ENCODE measurements at places on chromosomes 11 and 22.

GRCh38 chr22:17493419-17493981 lies 69.8 kb upstream of the SLC25A18 start:
- no peak for DNase-seq

DNA sequence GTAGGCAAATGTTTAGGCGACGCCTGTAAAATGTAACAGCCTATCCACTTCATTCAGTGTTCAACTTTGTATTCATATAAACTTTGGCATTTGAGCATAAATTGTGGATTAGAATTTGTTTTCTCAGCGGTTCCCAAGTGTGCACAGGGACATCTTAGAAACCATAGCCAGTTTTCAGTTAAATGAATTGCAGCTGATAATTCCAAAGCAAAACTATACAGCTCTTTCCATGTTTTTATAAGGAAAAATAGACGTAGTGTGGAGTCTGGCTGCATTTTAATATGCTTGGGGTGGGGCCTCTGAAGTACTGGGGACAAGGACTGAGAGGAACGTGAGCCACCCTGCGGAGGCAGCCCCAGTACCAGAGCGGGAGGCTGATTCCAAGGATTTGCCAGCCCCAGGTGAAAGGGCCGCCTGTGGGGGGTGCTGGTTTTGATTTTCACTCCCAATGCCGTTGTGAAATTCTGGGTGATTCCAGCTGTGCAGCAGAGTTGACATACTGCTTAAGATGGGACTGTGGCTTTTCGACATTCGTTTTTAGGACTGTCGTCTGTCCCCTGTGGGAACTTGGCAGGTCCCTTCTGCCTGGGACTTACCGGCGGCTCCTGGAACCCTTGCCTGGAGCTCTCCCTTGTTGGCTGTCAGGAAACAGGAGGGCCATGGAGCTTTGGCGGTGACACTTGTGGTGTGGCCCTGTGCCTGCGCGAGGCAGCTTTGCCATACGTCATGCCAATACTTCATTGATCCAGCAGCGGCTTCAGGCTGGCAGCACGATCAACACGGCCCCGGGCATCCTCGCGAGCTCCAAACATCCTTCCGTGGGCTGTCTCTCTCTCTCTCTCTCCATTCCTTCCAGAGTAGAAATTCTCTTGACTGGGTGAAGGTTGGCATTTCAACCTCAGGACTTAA lies 370.9 kb downstream of the TBC1D22A start:
- no peak for DNase-seq

- no peak for DNase-seq
Observed at GRCh38 chr11:130651066-130651855, 202.8 kb downstream of the ADAMTS15 start.

DNA sequence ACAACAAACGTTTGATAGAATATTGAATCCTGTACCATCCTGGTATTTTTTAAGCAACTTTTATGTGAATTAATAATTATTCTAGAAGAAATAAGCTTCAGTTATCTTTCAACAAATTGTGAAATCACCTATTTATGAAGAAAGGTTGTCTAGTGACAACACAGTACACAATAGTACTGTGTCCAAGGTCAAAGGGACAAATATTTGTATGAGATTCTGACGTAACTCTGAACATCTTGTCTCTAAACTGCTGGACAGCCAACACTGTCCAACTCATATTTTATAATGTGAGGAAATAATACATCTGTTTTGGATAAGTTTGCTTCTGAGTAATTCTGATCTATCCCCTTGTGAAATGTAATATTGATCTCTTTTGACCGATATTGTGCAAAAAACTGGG lies 18.9 kb downstream of the CASP5 start:
- DNase-seq = no peak

DNA sequence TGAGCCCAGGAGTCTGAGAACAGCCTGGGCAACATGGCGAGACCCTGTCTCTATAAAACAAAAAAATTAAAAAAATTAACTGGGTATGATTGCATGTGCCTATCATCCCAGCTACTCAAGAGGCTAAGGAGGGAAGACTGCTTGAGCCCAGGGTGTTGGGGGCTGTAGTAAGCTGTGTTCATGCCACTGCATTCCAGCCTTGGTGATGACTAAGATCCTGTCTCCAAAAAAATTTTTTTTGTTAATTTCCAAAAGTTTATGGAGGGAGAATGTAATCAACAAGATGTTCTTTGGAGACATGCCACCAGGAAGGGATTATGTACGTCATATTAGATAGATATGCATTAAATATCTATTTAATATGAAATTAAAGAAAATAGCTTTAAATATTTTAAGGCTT lies 267.5 kb downstream of the SBF2 start:
- no peak for DNase-seq

- no peak for DNase-seq
Observed at GRCh38 chr22:38186429-38186828, 4.8 kb upstream of the PLA2G6 start.

GRCh38 chr11:85813721-85814120 lies 2.8 kb upstream of the SYTL2 start:
- DNase-seq = no peak

DNA sequence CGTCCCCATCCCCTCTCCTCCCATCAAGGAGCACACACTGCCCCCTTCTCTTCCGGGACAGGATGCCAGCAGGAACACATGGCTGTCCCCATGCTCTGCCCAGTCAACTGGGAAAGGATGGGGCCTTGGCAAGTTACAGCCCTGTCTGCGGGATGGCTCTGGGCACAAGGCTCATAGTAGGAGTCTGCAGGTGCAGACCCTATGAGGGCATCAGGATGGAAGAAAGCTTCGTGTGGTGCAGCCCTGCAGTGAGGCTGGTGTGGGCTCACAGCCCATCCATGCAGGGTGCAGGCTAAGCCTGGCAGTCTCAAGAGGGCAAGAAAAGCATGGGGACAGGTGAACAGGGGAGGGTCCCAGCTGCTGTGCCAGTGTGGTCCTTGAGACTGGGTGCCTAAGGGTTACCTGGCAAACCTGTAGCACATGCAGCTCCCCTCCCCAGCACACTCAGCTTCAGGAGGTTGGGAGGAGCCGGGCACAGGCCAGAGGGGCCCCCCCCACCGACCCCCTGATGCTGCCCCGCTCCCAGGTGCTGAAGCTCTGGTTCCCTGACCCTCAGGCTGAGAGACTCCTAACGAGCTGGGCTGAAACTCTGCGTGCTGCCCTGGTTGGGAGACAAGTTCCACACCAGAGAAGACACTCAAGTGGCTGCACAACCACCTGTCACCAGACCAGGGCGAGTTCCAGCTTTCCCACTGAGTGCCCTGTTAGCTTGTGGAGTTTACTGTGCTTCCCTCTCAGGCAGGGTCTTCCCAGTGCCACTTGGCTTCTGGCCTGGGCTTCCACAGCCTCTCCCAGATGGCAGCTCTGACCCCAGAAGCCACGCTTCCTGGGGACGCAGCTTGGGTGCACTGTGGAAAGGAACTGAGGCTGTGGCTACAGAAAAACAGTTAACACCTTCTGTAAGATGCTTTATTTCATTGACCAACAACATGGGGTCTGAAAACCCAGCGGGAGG lies 3.3 kb upstream of the SCARF2 start:
- DNase-seq = no peak

- DNase-seq = no peak
Observed at GRCh38 chr22:35712672-35713071, 5.0 kb upstream of the APOL5 start.

- DNase-seq = no peak
Observed at GRCh38 chr11:106161775-106162634, 84.5 kb downstream of the AASDHPPT start.

DNA sequence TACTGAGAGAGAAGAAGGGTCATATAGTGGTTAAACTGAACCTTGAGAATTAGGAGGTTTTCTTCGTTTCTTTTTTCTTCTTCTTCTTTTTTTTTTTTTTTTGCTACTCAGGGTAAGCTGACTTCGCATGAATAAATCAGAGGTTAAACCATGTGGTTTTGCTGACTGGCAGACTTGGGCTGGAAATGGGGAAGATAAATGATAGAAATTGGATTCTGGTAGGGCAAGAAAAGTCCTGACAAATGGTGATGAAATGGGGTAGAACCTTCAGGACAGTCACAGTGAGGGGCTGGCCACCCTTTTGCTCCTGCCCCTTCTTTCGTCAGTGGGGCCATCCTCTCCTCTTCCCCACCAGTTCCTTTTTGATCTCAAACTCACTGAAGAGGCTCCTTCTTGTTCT lies 1.6 kb upstream of the SWAP70 start:
- DNase-seq = no peak

DNA sequence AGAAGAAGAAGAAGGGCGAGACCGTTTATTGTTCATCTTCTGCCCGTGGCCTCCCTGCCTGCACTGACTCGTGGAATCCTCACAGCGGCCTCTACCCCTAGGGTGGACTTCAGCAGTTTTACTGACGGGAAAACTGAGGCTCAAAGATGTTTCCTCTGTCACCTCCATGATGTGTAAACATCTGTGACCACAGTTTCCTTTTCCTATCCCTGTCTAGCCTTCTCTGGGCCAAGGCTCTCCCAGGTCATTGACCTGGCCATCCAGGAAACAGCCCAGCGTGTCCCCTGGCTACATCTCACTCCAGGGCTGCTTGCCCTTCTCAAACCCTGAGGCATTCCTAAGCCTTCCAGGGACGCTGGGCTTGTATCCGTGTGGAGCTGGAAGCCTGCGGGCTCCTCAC lies 49.0 kb upstream of the GCAT start:
- DNase-seq = no peak

- no peak for DNase-seq
Observed at GRCh38 chr11:70381872-70382861, 16.2 kb upstream of the CTTN start.

- no peak for DNase-seq
Observed at GRCh38 chr11:82930229-82930628, 28.7 kb downstream of the DDIAS start.

DNA sequence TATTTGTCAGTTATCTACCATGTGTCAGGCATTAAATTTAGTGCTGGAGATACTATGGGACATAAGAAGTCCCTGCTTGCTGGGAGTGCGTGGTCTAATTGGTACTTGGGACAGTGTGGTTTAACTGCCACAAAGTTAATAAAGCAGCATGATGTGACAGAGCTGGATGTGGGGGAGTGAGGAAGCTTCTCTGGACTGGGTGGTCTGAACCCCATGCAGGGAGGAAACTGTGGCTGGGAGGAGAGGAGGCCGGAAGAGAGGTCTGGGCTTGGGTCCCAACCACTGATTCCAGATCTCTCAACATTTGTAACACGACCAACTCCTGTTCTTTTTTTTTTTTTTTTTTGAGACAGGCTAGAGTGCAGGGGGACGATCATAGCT lies 37.1 kb downstream of the ST3GAL4 start:
- no peak for DNase-seq

- DNase-seq = peak; percentile 25
Observed at GRCh38 chr11:118202599-118203422, 22.0 kb downstream of the JAML start.

- no peak for DNase-seq
Observed at GRCh38 chr11:65418431-65418680, 4.2 kb upstream of the NEAT1 start.

- DNase-seq = no peak
Observed at GRCh38 chr11:85118151-85118550, 509.0 kb downstream of the DLG2 start.

DNA sequence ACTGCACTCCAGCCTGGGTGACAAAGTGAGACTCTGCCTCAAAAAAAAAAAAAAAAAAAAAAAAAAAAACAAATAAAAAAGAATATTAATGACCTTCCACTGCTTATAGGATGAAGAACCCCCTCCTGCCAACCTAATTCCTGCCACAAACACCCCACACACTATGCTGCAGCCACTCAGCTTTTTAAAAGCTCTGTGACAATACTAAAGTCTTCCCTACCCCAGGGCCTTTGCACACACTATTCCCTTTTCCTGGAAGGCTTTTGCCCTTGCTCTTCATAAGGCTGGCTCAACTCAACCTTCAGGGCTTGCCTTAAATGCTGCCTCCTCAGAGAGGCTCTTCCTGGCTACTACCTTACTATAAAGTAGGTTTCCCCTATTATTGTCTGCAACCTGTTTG lies 10.8 kb upstream of the KCNJ11 start:
- DNase-seq = no peak

GRCh38 chr11:106986673-106987072 lies 31.6 kb downstream of the GUCY1A2 start:
- DNase-seq = no peak

GRCh38 chr11:36602135-36602534 lies 4.1 kb upstream of the RAG2 start:
- DNase-seq = no peak

- DNase-seq = no peak
Observed at GRCh38 chr11:86440843-86441242, 66.2 kb downstream of the CCDC81 start.

- DNase-seq = peak; percentile 54
Observed at GRCh38 chr22:26679003-26679629, 21.7 kb downstream of the MIAT start.

GRCh38 chr11:116053548-116053919 lies 549.3 kb upstream of the CADM1 start:
- DNase-seq = no peak

GRCh38 chr11:121104312-121104762 lies 3.3 kb downstream of the TECTA start:
- DNase-seq = no peak

GRCh38 chr11:72174302-72175070 lies 17.5 kb upstream of the FOLR1 start:
- DNase-seq = no peak

DNA sequence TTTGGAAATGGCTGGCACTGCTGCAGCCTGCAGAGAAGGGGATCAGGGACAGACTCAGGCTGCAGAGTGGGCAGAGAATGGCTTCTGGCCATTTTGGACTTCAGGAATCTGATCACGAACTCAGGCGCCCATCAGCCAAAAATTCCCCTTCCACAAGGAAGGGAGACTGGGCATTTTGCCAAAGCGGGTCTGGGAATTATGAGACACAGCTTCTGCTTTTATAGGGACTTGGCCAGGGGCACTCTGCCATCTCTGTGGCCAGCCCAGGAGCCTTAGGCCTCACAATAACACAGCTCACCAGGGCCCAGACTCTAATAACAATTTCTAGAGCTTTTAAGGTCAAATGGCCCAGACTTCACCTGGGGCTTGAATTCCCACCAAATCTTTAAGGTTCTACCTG lies 74.7 kb downstream of the CHST1 start:
- DNase-seq = no peak

GRCh38 chr11:19458721-19459120 lies 218.0 kb upstream of the E2F8 start:
- no peak for DNase-seq

DNA sequence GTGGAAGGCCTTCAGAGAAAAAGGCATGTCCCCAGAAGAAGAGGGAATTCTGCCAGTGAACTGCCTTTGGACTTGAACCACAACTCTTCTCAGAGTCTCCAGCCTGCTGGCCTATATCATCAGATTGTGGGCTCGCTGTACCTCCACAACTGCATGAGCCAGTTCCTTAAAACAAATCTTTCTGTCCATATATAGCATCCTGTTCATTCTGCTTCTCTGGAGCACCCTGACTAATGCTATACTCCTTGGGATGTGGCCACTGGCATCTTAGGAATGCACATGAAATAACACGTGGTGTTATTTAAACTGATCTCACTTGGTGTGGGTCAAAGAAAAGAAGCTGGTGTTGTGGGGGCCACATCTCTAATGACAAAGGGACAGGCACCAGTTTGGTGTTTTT lies 58.3 kb upstream of the VSTM5 start:
- peak; percentile 33 for DNase-seq

DNA sequence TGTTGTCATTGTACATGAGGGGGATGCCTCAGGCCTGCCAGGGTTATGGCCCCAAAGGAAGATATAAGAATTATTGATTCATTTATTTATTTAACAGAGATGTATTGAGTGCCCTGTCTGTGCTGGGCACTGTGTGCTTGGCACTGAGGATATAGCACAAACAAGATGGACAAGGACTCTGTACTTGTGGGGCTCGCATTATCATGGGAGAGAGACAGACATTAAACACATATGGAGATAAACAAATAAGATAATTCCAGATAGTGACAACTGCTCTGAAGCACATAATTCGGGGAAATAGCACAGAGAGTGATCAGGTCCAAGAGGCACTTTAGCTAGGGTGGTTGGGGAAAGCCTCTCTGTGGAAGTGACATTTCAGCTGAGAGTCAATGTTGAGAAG lies 119.8 kb upstream of the ARHGAP20 start:
- no peak for DNase-seq
